ENCODE measurements at places on chromosomes 3 and 15.

GRCh38 chr3:151909681-151910405 is 36.4 kb downstream of the SUCNR1 start:
- no peak for DNase-seq

GRCh38 chr15:81001152-81002008 is 657 bp downstream of the TLNRD1 start:
- DNase-seq: no peak

DNA sequence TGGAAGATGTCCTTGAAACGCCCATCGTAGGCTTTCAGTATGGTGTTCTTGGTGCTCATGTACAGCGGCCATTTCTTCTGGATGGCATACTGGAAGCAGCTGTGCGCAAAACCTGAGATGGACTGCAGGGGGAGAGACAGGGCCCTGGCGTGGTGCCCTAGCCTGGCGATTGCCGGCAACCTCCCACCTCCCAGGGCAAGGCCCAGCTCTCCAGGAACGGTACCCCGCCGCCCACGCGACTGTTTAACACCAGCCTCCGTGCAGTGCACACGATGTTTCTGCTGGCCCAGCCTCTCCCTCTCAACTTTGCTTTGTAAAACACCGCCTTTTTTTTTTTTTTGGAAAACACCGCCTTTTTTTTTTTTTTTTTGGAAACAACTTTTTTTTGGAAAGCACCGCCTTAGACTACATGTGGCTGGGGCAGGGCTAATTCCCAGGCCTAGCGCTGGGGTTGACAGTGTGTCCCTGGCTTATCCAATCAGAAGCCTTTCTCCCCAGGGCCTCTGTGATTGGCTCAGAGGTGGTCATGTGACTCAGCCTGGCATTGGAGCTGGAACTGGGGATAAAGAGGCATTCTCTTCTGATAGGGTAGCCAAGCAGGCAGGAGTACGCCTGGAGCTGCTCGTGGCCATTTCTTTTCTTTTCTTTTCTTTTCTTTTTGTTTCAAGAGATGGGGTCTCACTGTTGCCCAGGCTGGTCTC is 14.7 kb downstream of the IDH2 start:
- no peak for DNase-seq

DNA sequence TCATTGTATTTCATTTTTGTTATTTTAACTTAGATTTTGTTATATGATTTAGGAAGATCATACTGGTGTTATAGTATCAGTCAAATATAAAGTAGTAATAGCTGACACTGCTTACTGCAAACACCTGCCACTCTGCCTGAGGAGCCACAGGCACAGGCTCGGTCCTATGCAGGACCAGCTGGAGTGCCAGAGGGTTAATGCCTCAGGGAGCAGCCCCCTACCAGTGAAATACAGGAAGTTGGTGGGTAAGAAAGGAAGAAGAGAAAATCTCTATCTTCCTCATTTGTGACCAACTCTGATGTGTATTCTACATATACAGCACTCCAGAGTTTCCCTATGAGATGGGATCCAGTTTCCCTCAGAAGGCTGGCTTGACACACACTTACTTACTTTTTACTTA is 593.3 kb downstream of the UNC13C start:
- no peak for DNase-seq

- DNase-seq: no peak
Measured at GRCh38 chr15:74024687-74025086, 30.2 kb downstream of the PML start.
